Naive thymus-derived CD8-positive, alpha-beta T cell (primary cell): ENCODE measurements at places on chromosomes 11 and 22. TPM values are rescaled to one million over a fixed set of nuclear protein-coding genes. Genes with fewer than 3 reads are reported as not detected.

The BBOX1 gene
- total RNA-seq, result not detected

The SPTBN2 gene
- 0.62 TPM for total RNA-seq

The TRPT1 gene
- 41.0 TPM for total RNA-seq

DNA sequence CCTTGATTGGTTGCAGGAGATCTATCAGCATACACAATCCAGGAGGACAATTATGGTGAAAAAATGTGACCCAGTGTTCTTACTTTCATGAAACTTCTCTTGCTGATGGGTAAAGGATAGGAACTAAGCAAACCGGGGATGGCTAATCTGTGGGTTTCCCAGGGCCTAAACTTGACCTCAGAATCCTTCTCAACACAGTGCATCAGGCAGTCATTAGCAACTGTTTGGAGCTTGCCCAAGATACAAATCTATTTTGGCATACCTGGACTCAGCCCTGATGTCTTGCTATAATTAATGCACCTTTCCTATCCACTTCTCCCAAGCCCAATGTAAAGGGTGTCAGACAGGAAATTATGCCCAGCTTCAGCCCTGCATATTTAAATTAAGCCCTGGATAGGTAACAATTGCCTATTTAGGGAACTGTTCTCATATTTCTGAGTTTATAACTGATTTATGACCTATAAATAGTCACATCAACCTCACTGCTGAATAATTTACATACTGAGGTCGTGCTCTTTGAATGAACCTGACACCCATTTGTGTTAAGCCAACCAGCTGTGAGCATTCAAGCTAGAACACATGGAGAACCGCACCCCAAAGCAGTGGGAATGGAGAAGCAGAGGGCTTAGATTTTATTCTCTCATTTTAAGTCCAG lies 9.2 kb upstream of the PHF21A start:
- no peak overlapping the region for H3K27ac ChIP-seq
- peaks cover 10% of the 10 kb centered on the region for H3K4me1 ChIP-seq
- H3K27me3 ChIP-seq, result no peaks in the 10 kb centered on the region
- H3K4me3 ChIP-seq, result no peak overlapping the region
- no peak for DNase-seq

- no peak for DNase-seq
- H3K4me1 ChIP-seq, result no peaks in the 10 kb centered on the region
- H3K36me3 ChIP-seq, result peaks cover 5% of the 10 kb centered on the region
- H3K27ac ChIP-seq, result no peak overlapping the region
These were observed 267.7 kb downstream of the LARGE1 start for GRCh38 chr22:33652615-33653014.

- H3K4me1 ChIP-seq, result no peaks in the 10 kb centered on the region
- H3K4me3 ChIP-seq, result no peak overlapping the region
- H3K27ac ChIP-seq, result no peak overlapping the region
- H3K27me3 ChIP-seq, result peaks cover 25% of the 10 kb centered on the region
- no peaks in the 10 kb centered on the region for H3K36me3 ChIP-seq
These were observed 127.8 kb downstream of the TEAD1 start for GRCh38 chr11:12801976-12802375.

- no peak overlapping the region for H3K27ac ChIP-seq
- no peak for DNase-seq
- no peaks in the 10 kb centered on the region for H3K4me1 ChIP-seq
- H3K36me3 ChIP-seq, result peaks cover under 1% of the 10 kb centered on the region
These were observed 6.1 kb upstream of the WEE1 start for GRCh38 chr11:9567401-9567800.

- H3K4me3 ChIP-seq, result no peak overlapping the region
- no peaks in the 10 kb centered on the region for H3K27me3 ChIP-seq
- peaks cover 79% of the 10 kb centered on the region for H3K36me3 ChIP-seq
- H3K27ac ChIP-seq, result no peak overlapping the region
- H3K4me1 ChIP-seq, result peaks cover 36% of the 10 kb centered on the region
- DNase-seq, result no peak
These were observed 12.8 kb downstream of the AP1B1 start for GRCh38 chr22:29375398-29376076.

DNA sequence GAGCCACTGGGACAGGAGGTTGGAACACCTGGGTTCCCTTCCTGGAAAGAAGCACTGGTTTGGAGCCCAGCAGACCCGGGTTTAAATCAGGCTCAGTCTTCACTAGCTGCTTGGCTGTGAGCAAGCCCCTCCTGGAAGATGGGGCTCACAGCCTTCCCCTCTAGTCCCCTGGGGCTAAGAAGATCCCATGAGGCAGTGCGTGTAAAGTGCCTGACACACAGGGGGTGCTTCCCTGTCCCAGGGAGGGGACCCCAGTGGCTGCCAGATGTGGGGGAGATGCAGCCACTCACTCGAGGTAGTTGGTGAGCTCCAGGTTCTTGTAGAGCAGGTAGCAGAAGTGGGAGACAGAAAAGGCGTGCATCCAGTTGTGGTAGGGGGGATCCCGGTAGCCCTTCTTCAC lies 93.2 kb downstream of the PDE2A start:
- H3K27me3 ChIP-seq, result peaks cover 10% of the 10 kb centered on the region
- no peak for DNase-seq
- no peak overlapping the region for H3K4me3 ChIP-seq
- no peak overlapping the region for H3K27ac ChIP-seq

DNA sequence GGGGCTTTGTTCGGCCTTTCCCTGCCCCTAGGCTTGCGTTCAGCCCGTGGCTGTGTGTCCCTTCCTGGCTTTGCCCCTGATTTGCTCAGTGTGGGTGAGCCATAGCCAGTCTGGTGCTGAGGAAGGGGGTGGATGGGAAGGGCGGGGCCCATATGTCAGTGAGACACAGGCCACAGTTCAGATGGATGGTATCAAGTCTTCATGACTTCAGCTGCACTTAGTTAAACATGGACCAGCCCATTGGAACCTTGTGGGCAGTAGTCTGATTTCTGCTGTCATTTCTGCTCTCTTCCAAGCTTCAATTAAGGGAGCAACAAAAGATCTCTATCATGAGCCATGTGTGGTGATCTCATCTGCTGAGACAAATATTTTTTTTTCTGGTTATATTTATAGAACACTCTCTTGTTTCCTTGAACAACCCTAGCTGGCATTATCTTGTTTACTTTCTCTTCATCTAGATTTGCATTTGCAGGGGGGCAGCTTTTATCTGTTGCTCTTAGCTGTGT lies 21.6 kb upstream of the PEX26 start:
- no peak overlapping the region for H3K27ac ChIP-seq
- peaks cover 3% of the 10 kb centered on the region for H3K27me3 ChIP-seq
- DNase-seq, result no peak
- no peaks in the 10 kb centered on the region for H3K4me1 ChIP-seq

DNA sequence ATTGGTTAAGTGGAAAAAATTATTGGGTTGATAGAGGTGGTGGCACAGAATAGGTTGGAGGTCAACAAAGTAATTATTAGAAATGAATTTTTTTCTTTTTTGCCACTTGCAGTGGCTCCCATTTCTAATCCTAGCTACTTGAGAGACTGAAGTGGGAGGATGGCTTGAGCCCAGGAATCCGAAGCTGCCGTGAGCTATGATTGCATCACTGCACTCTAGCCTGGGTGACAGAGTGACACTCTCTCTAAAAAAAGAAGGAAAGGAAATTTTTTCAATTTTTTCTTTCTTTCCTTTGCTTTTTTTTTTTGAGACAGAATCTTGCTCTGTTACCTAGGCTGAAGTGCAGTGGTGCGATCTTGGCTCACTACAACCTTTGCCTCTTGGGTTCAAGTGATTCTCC lies 2.2 kb upstream of the BCO2 start:
- no peaks in the 10 kb centered on the region for H3K36me3 ChIP-seq
- no peak for DNase-seq
- H3K27me3 ChIP-seq, result peaks cover 17% of the 10 kb centered on the region
- peaks cover 15% of the 10 kb centered on the region for H3K4me1 ChIP-seq
